ENCODE measurements at places on chromosomes 16 and 17. TPM values are rescaled to one million over a fixed set of nuclear protein-coding genes. Genes with fewer than 3 reads are reported as not detected.

Gene CD300H
- total RNA-seq: not detected

Gene C17orf78
- total RNA-seq: not detected

Gene CPNE7
- total RNA-seq: not detected

Gene PTX4
- total RNA-seq: not detected

Gene CLTC
- 285 TPM for total RNA-seq

Data from thoracic aorta (tissue), 2 donors.